ENCODE measurements at places on chromosomes 2 and 18. TPM values are rescaled to one million over a fixed set of nuclear protein-coding genes. Genes with fewer than 3 reads are reported as not detected.

Gene ZC3H6
- 8.2 TPM for total RNA-seq

Gene PLEKHA3
- 11.4 TPM for total RNA-seq

Gene RAB27B
- total RNA-seq = 0.80 TPM

GRCh38 chr2:206521115-206521514 lies 77.8 kb downstream of the ADAM23 start:
- DNase-seq = no peak

GRCh38 chr2:131584940-131585339 lies 57.3 kb downstream of the CCDC74A start:
- DNase-seq = no peak
